Fibroblast of villous mesenchyme (primary cell): ENCODE measurements at places on chromosomes 11 and 22. TPM values are rescaled to one million over a fixed set of nuclear protein-coding genes. Genes with fewer than 3 reads are reported as not detected.
A peak's percentile ranks its signal among the peaks of the same experiment; 100 is the strongest.

DNA sequence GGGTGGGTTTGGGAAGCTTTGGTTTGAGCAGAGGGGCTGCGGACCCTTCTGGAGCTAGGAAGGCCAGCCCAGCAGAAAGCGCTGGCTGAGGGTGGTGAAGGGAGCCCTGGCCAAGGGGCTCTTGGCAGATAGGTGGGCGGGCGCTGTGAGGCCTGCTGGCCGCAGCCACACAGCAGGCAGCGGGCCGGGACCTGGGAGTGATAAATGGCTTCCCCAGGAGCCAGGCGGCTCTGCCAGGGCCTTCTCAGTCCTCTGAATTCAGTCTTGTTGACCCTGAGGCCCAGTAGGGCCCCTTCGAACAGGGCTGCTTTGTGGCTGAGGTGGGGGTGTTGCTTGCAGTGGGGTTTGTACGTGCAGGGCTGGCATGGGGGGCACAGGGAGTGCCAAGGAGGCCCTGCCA is 33.4 kb upstream of the H19 start:
- no peak for DNase-seq

DNA sequence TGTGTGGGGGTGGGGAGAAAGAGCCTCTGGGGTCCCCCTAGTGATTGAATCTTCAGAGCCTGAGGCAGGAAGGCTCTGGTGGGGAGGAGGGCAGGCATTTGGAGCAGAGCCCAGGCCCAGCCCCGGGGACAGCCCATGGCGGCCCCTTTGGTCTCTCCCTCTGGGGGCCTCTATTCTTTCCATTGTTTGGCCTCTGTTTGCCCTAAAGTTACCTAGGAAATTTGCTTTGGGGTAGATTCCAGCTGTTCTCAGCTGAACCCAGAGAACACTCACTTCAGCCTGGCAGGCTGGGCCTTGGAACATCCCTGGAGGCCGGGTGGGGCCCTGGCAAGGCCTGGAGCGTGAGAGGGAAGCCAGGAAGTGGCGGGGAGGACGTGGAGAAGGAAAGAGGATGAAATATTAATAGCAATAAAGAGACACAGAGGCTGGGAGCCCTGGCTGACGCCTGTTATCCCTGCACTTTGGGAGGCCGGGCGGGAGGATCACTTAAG is 22.9 kb upstream of the A4GALT start:
- peak; percentile 73 for DNase-seq

- no peak for DNase-seq
Measured at GRCh38 chr11:84345027-84345426, 1058.9 kb upstream of the CCDC90B start.

DNA sequence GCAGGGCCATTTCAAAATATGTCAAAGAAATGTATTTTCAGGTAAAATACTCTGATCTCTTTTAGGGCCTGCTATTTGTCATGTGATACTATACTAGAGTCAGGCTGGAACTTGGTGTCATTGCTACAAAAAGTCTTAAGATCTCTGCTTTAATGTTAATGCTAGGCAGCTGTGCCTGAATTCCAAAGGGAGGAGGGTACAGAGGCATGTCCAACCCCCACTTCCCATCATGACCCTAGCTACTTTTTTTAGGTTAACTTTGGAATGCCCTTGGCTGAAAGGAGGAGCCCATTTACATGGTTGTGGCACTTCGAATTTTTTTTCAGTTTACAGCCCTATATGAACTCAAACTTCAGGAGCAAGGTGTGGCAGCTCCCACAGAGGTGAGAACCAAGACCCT is 58.1 kb downstream of the OSBP2 start:
- DNase-seq = no peak

DNA sequence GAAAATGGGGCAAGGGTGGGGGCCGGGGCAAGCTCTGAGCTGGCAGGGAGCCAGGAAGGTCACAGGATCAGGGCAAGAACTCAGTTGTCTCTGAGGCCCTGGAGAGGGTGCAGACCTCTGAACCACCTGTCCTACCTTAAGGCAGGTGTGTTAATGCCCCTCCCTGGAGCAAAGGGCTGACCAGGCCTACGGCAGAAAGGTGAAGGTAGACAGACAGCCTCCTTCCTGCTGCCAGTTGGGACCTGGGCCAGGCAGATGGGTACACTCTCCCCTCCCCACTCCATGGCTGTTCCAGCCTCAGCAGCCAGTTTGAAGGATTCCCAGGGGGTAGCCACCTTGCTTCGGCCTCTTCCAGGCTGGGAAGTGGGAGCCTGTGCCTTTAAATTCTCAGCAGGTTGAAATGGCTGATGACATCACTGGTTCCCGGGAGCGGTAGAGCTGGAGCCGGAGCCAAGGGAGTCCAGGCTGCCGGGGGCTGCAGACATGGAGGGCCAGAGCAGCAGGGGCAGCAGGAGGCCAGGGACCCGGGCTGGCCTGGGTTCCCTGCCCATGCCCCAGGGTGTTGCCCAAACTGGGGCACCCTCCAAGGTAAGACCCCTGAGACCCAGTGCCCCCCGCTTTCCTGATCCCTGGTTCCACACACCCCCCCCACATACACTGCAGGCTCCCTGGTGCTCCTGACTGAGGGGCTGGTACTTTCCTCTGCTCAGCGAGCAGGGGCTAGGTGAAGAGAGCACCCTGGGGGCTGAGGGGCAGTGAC is at the start of gene INPP5J:
Gene INPP5J (plus strand): TSS at position 435 of the 760 bp plus-strand sequence. CDS start 49 bp downstream, at position 484.
- DNase-seq = peak; percentile 41

IL18 gene
- 1.6 and 2.2 TPM in 2 replicates for total RNA-seq

DNA sequence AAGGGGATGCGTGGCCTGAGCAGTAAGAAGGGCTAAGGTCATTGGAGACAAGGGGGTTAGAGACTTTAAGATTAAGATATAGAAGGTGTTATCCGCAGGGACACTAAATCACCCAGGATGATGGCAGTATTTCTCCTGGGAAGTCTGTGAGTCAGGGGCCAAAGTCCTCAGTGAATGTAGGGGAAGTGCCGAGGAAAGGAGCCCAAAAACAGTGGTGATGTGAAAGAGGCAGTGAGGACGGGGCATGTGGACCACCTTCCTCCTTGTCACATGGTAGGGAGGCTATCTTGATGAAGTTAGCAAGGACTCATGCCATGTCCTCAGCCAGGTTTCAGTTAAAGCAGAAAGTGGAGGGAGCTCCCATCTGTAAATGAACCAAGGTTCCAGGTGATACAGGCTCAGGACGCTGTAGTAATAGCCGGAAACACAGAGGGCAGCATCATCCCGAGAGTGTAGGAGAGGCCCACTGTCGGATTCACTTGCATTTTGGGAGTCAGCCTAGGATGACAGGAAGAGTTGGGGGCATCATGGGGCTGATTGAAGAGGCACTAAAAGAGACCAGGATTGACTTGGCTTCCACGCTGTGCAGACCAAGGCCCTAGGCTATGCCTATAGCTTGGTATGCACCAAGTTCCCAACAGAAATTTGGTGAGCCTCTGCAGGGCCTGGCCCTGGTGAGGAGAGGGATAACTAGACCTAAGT is 33.5 kb downstream of the WEE1 start:
- no peak for DNase-seq

DNA sequence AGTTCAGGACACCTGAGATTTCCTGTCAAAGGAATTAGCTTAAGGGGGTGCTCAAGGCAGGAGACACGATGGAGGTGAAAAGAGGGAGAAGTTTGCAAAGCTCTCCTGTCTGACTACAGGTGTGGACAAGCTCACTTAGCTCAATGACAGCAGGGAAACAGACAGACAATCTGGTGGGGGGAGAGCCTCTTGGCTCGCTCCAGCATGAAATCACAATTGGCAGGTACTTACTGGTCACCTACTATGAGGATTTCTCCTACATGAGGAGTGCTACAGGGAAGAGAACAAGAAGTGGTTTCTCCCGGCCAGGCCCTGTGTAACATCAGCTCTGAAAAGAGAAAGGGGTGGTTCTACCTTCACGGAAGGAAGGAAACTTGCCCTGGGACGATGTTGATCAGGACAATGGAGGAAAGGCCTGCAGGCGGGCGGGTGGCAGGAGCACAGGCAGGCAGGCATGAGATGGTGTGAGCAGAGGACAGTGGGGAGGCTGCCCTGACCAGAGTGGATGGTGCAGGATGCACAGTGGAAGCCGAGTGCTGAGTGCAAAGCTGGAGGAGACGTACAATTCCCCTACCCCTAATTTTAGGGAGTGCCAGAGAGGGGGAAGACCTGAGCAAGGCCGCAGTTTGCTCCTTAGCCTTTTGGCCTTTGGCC is 57.9 kb upstream of the CRTAM start:
- DNase-seq = no peak

GRCh38 chr11:28739489-28740280 is 631.5 kb downstream of the METTL15 start:
- no peak for DNase-seq

DNA sequence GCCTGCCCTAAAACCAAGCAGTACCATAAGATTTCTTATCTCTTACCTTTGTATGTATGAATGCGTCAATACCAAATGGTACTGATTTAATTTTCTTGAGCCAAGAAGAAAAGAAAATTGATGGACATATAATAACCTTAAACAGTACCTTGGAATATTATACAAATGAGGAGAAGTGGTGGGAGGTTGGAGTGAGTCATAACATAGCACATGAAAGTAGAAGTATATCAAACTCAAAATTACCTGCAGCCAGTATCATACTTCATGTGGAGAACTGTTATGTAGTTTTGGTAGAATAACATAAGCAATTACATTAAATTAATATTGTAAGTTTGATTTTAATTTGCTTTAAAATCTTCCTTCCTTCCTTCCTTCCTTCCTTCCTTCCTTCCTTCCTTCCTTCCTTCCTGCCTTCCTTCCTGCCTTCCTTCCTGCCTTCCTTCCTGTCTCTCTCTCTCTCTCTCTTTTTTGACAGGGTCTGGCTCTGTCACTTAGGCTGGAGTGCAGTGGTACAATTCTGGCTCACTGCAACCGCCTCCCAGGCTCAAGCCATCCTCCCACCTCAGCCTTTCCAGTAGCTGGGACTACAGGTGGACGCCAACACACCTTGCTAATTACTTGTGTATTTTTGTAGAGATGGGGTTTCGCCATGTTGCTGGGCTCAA is 460.9 kb upstream of the CCDC90B start:
- no peak for DNase-seq

DNA sequence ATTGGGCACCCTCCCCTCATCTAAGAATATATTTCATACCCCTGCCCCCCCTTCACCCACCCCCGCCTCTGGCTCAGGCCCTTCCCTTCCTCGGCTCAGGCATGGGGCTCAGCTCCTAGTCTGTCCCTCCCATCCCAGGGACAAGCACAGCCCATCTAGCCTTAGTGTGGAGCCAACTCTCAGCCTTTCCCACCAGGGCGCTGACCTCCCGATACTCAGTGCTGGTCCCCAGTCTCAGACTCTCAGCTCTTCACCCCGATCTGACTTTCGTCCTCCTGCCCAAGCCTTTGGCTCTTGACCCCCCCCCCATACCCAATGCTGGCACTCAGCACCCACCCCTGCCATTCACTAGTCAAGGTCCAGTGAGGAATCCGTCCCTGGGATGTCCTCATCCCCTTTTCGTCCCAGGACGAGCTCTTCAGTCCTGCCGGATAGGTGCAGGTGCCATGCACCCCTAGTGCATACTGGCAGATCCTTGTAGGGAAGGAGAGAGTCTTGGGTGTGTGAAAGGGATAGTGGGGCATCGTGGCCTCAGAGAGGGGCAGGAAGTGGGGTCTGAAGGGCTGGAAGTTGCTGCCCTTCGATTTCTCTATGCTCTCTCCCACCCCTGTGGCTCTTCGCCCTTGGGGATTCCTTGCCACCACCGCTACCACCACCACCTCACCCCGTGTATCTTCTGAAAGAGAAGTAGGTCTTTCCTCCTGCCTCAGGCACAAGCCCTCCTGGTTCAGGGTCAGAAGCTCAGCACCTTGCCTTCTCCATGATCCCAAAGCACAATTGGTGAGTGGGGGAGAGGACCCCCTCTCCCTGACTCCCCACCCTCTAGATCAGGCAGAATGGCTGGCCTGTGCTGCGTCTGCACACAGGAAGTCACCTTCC is 2.4 kb downstream of the TPBGL start:
- no peak for DNase-seq

- DNase-seq = no peak
Measured at GRCh38 chr22:45179276-45180049, 15.7 kb downstream of the NUP50 start.
